Epithelial cell of proximal tubule (primary cell): ENCODE measurements at places on chromosomes 12 and 14.

GRCh38 chr14:72213424-72213823 is 281.2 kb downstream of the RGS6 start:
- DNase-seq: no peak

DNA sequence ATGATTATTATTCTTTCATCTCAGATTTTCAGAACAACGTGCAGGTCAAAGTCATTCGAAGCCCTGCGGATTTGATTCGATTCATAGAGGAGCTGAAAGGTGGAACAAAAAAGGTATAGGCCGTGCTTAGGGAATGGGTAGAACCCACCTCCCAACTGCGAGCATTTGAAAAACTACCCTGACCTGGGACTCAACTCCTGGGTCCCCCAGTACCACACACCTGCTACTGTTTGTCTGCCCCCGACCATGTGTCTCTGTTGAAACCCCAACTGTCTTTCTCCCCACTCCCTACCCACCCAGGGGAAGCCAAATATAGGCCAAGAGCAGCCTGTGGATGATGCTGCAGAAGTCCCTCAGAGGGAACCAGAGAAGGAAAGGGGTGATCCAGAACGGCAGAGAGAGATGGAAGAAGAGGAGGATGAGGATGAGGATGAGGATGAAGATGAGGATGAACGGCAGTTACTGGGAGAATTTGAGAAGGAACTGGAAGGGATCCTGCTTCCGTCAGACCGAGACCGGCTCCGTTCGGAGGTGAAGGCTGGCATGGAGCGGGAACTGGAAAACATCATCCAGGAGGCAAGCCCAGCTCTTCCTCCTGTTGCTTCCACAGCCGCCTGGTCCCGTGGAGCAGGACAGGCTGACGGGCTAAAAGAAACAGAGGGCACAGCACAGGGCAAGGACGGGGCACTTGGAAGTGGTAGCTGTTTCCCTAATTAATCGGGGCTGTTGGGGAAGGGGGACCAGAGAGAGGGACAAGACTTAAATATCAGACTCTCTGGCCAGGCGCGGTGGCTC is 20.5 kb downstream of the AGAP2 start:
- DNase-seq: no peak

DNA sequence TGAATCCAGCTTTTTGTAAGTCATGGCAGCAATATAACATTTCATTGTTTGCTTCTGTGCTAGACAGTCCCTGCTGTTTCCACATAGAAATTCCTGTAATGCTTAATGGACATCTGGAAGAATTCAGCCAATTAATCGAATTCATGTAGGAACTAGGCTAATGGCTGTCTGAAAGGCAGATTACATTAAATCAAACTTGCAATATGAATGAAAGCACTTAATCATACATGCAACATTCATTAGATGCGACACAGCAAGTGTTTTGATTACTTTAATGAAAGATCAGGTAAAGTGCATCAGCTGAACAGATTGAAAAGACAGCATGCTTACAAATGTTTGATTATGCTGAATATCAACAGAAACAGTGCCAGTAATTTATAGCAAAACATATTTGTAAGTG is 24.1 kb upstream of the INSM2 start:
- DNase-seq: no peak

DNA sequence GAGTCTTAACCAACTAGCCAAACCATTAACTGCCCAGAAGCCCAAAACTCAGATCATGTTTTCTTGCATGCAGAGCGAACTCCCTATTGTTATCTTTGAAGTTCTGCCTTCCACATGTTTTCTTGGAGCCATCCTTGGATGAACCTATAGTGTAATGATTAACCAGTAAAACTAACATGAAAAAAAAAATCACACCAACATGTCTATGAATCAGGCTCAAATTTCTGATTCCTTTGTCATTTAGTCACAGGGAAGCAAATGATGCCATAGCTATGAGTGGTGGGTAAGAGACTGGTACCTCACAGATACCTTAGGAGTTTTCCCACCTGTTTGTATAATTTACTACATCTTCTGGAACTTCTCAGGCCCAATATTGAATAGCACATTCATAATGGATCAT is 70.7 kb downstream of the PTPRO start:
- peak; percentile 92 for DNase-seq

- no peak for DNase-seq
Observed at GRCh38 chr12:114447274-114447716, 41.4 kb upstream of the TBX5 start.

- no peak for DNase-seq
Observed at GRCh38 chr12:55051197-55051947, 31.6 kb downstream of the NEUROD4 start.

GRCh38 chr12:113135178-113136127 is at the start of gene RASAL1:
RASAL1 (minus strand) TSS chr12:113135761; CDS start chr12:113135462, 299 bp downstream.
- no peak for DNase-seq
